ENCODE measurements at places on chromosomes 4 and X.

GRCh38 chr4:8084712-8085490 lies 73.7 kb downstream of the ABLIM2 start:
- H3K36me3 ChIP-seq = no peaks in the 10 kb centered on the region
- no peak overlapping the region for H3K27ac ChIP-seq
- no peak for DNase-seq
- no peaks in the 10 kb centered on the region for H3K27me3 ChIP-seq

- no peak overlapping the region for H3K27ac ChIP-seq
- no peaks in the 10 kb centered on the region for H3K36me3 ChIP-seq
- no peaks in the 10 kb centered on the region for H3K27me3 ChIP-seq
These were observed 98.8 kb upstream of the IQCM start for GRCh38 chr4:149914119-149915115.

DNA sequence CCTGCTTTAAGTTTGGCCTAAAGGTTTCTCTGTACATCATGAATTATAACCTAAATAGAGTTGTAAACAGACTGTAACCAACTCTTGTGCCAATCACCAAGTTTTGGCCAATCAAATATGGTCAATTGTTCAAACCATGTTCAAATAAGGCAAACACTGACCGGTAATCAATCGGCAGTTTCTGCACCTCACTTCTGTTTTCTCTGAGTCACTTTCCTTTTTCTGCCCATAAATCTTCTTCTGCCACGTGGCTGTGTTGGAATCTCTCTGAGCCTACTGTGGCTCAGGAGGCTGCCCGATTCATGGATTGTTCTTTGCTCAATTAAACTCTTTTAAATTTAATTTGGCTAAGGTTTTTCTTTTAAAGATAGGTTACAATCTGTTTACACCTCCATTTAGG lies 16.5 kb upstream of the ENPP6 start:
- H3K36me3 ChIP-seq = no peaks in the 10 kb centered on the region
- no peak overlapping the region for H3K4me3 ChIP-seq
- no peak overlapping the region for H3K27ac ChIP-seq
- H3K4me1 ChIP-seq = peaks cover 39% of the 10 kb centered on the region

- H3K4me3 ChIP-seq = no peak overlapping the region
- H3K36me3 ChIP-seq = no peaks in the 10 kb centered on the region
- no peaks in the 10 kb centered on the region for H3K27me3 ChIP-seq
- DNase-seq = no peak
- H3K4me1 ChIP-seq = no peaks in the 10 kb centered on the region
- no peak overlapping the region for H3K27ac ChIP-seq
These were observed 1467.4 kb downstream of the C4orf33 start for GRCh38 chr4:130563185-130563888.

DNA sequence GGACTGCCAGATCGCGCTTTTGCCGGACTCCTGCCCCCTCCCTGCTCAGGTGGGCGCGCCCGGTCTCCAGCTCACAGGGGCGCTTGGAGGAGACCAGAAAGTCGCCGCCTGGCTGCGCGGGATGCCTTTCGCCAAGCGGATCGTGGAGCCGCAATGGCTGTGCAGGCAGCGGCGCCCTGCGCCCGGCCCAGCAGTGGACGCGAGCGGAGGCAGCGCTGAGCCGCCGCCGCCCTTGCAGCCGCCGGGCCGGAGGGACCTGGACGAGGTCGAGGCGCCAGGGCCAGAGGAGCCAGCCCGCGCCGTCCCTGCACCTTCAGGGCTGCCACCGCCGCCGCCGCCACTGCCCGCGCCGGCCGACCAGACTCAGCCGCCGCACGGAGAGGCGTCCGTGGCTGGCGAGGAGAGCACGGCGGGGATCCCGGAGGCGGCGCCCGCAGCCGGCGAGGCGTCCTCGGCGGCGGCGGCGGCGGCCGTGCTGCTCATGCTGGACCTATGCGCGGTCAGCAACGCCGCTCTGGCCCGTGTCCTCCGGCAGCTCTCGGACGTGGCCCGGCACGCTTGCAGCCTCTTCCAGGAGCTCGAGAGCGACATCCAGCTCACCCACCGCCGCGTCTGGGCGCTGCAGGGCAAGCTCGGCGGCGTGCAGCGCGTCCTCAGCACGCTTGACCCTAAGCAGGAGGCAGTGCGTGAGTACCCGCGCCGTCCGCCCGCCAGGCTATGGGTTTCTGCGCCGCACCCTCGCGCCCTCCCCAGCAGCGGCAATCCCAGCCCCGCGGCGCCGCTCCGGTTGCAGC lies 834 bp downstream of the NHS start:
- no peak overlapping the region for H3K4me3 ChIP-seq
- no peak overlapping the region for H3K27ac ChIP-seq
- no peak for DNase-seq
- no peaks in the 10 kb centered on the region for H3K36me3 ChIP-seq
- H3K4me1 ChIP-seq = no peaks in the 10 kb centered on the region
- H3K27me3 ChIP-seq = peaks cover 40% of the 10 kb centered on the region

Measured in T-helper 2 cell treated with Interferon-gamma antibody and Interleukin-4, amounts not matched to agents 5 μg/mL and 100 μg/mL, for 36 hours (primary cell).